ENCODE measurements at places on chromosomes 3 and 15.

DNA sequence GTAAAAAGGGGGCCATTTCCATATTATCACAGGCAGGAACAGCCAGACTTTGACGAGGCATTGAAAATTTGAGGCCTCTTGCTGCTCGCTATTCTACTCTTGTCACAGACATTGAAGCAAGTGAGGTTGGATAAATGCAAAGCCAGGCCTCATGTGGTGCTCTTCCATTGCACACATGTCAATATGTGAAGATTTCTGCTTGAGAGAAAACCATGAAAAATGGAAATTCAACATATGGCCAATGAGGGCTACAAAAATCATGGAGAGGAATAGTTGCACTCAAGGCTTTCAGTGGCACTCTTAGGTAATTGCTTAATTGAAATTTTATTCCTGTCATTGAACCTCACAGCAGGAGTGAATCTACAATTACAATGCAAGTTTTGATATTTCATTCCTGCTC lies 185.6 kb upstream of the MBNL1 start:
- peak; percentile 91 for DNase-seq

DNA sequence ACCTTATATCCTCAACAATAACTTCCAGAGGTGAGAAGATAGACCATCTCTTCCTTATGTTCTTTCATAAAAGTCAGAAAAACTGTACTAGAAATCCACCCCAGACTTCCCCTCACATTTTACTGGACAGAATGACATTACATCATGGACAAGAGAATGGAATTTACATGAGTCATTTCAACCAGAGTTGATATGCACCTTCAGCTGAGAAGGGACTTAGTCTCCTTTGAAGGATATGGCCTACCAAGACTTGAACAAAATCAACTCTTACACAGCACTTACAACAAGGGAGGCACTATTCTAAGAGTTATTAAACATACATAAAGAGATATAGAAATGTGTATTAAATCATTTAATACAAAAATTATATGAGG lies 380.0 kb upstream of the DPH6 start:
- DNase-seq: no peak

DNA sequence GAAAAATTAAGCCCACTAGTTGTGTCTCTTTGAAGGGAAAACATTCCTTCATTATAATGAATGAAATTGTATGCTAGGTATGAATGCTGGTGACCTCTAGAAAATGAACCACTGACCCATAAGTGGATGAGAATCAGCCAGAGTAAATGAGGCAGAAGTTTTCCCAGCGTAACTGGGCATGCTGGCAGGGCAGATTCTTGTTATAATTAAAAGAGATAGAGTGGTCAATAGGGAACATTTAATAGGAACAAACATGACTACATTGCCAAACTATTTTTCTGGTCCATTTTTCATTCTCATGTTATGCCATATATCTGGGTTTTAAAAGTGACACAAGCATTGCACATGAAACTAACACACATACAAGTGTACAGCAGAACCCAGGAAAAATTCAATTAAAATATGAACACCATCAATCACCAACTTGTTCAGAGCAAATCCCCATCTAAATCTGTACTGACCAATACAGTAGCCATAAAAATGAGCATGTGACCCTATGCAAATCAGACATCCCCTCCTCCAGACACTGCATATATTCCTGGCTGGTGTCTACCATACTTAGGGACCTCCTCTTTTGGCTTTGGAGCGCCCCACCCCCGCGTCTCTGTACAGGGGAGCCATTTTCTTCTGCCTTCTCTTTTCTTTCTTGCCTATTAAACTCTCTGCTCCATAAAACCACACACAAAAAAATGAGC lies 4.0 kb downstream of the CLRN1 start:
- DNase-seq: no peak

DNA sequence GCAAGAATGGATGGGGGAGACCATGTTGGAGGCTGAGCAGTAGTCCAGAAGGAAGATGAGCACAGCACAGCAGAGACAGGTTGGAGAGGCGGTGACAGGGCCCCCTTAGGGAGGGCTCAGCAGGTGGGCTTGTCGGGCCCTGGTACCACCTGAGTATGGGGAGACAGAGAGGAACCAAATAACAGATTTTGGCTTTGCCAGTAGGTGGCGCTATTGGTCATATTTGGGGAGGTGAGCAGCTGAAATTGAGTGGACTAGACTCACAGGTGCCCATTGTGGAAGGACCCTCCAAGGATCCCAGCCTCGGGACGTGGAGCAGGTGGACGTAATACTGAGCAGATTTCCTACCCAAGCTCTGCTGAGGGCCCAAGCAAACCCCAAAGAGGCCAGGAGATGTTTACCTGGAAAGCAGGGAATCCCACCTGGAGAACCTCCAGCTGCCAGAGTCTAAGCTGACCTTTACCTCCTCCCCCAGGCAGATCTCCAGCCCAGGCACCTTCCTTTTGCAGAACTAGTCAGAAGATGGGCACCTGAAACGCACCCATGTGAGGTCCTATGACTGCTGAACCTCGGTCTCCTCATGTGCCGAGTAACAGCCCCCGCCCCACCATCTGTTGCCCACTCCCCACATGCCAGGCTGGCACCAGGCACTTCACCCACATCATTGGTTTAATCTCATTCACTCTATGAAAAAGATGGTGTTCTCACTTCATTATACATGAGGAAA lies 24.6 kb upstream of the CORO2B start:
- peak; percentile 81 for DNase-seq

- no peak for DNase-seq
Measured at GRCh38 chr3:56826831-56827722, 25.3 kb upstream of the ARHGEF3 start.

GRCh38 chr15:79595995-79596622 lies 164.0 kb downstream of the MINAR1 start:
- peak; percentile 64 for DNase-seq

- DNase-seq: no peak
Measured at GRCh38 chr3:190840146-190840545, 22.3 kb downstream of the GMNC start.

GRCh38 chr3:64190517-64191515 lies 34.5 kb downstream of the PRICKLE2 start:
- no peak for DNase-seq

GRCh38 chr3:52118156-52118875 lies 35.9 kb downstream of the POC1A start:
- no peak for DNase-seq

DNA sequence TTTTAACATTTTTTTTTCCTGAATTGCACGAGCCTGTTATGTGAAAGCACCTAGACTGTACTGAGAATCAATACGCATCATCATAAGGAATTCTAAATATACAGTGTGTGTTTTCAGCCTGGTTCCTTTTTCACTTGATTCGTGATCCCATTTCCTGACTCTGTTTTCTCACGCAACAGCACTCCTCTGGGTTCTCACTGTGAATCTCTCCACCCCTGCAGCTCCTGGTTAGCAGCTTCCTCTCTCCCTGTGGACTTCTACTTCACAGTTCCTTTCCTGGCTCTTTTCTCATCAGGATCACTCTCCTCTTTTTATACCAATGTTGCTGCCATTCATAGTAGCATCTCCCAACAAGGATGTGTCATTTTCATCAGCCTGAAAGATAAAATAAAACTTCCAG lies 297.2 kb downstream of the CADM2 start:
- DNase-seq: no peak

DNA sequence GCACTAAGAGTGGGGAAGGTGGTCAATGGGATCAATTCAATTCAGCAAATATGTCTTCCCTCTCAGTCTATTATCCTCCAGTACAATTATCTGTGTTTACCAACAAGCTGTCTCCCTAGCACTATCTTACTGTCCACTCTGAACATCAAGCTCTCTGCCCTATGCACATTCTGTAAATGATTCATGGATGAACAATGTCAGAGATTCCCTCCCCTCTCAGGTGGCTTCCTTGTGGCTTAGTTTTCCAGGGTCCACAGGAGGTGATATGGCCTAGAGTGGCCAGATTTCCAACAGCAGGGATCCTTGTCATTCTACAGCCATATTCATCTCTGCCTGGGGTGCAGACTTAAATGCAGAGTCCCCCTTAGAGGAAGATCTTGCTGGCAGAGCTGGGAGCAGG lies 225.1 kb downstream of the UACA start:
- DNase-seq: no peak

All from NCI-H1105 treated with DMSO at 0.1 percent for 48 hours (cell line).